ENCODE measurements at places on chromosomes 6 and 20.

- DNase-seq = no peak
These were observed 12.4 kb upstream of the GTSF1L start for GRCh38 chr20:43739148-43739749.

GRCh38 chr6:29948277-29948676 is 5.9 kb downstream of the HLA-A start:
- no peak for DNase-seq

DNA sequence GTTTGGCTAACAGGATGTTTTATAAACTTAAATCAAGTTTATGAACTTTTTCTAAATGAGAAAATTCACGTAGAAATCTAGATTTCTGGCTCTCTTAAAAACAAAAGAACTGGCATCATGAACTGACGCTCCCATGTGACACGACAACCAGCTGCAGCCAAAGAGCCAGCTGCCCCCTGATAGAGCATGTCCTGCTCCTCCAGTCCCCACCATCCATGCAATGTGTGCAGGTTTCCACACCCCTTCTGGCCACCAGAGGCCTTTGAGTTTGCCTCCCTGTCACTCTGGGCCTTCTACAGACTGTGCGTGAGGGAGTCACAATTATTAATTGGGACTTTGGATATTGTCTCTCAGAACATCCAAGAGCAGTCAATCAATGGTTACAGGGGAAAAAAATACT is 1.6 kb upstream of the GPLD1 start:
- no peak for DNase-seq

DNA sequence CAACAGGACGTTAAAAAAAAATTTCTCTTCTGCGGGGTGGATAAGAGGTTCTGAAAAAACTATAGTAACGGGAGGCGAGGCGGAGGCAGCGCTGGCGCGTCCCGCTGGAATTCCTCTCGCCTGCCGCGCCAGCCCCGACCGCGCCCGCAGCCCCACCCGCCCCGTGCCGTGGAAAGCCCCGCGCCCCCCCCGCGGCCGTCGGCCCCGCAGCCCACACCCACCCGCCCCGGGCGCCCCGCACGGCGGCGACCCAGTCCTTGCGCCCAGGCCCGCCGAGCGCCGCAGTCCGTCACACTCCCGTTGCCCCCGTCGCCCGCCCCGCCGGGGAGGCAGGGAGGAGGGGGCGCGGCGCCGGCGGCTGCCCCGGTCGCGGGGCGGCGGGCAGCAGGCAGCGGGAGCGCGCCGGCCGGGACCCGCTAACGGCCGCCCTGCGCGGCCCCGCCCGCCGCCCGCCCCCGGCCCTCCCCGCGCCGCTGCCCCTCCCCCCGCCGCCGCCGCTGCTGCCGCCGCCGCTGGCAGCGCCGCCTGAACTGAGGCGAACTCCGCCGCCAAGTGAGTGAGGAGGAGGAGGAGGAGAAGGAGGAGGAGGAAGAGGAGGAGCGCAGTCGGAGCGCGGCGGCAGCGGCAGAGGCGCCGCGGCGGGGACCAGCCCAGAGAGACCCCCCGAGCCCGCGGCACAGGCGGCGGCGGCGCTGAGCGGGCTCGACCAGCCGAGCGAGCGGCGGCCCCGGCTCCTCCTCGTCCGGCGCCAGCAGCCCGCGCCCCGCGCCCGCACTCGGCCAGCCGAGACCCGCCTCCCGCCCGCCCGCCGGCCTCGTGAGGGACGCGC is at the start of gene QKI:
Gene QKI, plus strand, starts transcription at position 602 of the 829 bp plus-strand sequence. CDS start 476 bp downstream, outside the sequence.
- DNase-seq = peak; percentile 59

- no peak for DNase-seq
These were observed 189.4 kb upstream of the ECI2 start for GRCh38 chr6:4324746-4325145.

Measured in MV-4-11 (cell line).